Omental fat pad (tissue), 4 donors: ENCODE measurements at places on chromosomes 6 and 20.

GRCh38 chr6:125533710-125534397 is 215.6 kb upstream of the HEY2 start:
- DNase-seq, result no peak

DNA sequence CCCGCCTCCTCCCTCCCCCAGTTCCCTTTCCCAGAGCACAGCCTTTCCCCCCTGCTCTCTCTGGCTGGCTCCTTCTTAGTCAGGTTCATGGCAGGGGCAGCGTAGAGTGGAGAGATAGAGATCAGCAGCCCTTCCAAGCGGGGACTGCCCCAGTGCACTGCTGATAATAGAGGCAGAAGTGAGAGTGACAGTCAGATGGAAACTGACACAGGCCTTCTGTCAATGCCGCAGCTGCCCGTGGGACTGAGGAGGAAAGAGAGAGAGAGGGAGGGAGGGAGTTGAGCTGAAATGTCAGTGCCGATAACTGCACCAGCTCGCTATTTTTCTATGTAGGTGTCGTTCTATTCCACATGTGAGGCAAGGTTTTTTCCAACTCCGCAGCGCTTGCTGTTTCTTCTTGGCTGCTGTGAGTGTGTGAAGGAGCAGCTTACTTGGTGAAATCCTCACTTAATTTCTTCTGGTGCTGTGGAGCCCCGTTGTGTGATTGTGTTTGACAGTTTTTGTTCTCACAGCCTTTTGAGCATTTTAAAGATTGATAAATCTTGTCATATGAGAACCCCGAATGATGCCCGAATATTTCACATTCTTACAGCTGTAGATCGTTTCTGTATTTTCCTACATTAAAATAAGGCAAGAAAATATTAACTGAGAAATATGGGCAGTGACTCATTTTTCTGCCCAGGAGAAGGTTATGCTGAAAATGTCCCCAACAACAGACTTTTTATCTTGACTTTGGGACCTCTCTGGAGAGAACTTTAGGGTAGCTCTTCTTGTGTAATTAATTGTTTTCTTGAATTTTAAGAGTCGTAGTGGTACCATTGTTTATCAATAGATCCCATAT is 386.4 kb upstream of the MMS22L start:
- no peak for DNase-seq

- DNase-seq, result no peak
Measured at GRCh38 chr6:41371992-41372831, 36.8 kb downstream of the NCR2 start.

DNA sequence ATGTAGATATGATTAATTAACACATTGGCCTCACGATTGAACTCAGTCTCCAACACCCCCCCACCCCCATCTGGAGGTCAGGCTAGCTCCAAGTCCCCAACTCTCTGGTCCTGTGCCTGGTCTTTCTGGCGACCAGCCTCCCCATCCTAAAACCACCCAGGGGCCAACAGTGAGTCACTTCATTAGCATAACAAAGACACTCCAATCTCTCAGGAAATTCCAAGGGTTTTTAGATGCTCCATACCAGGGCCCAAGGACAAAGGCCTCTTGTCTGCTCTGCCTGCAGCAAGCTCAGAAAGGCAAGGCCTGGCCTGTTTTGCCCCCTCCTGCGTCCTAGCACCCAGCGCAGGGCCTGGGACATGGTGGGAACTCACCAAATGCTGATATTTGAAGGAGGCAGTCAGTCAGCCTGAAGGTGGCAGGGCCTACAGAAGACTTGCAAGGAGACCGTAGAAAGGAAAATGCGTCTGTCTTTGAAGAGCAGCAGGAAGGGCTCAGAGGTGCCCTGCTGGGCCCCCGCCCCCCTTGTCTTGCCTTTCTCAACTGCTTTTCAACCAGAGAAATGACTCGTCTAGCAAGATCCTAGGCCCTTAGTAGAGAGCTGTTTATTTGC is 184.7 kb downstream of the CDH4 start:
- no peak for DNase-seq

- no peak for DNase-seq
Measured at GRCh38 chr20:4797275-4797674, 75.6 kb downstream of the PRND start.

DNA sequence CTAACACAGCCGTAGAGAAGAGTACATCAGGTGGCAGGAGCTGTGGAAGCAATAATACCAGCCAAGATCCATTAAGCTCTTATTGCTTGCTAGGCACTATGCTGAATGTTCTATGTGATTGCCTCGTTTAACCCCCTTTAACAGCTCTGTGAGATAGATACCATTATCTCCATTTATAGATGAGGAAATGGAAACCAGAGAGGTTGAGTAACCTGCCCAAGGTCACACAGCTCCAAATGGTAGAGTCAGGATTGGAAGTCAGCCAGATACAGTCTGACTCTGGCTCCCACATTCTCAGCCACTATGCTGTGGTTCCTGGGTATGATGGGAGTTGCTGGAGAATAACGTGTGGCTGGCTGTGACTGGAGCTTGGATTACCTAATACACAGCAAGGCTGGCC is 92.4 kb downstream of the DLGAP4 start:
- DNase-seq, result no peak

DNA sequence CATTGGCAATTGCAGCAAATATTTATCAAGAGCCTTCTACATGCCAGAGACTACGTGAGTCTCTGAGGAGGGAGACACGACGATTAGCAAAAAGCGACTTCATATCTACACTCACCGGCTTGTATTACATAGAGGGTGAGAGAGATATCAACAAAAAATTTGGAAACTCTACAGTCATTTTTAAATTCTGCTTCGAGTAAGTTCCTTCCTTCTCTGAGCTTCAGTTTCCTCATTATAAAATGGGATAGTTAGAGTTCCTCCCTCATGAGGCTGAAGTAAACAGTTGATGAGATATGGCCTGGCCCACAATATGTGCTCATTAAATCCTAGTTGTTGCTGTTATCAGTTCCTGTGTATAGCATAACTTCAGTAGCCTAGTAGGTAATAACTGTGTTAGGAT is 64.1 kb upstream of the SIRPA start:
- no peak for DNase-seq

DNA sequence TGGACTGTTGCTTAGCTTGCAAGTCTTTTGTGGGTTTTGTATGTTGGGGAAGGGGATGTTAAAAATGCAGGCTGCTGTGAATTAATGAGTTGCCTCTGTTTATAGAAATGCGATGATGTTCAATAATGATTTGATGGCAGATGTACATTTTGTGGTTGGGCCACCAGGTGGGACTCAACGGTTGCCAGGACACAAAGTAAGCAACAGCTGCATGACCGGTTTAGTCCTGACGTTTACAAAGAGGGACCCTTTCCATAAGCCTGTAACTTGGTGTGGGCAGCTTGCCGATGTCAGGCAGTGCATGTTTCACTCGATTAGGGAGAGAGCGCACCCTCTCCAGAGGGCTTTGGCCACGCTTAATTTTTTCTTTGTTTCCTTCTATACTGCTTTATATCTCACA is 1.3 kb downstream of the BTBD3 start:
- DNase-seq, result no peak

DNA sequence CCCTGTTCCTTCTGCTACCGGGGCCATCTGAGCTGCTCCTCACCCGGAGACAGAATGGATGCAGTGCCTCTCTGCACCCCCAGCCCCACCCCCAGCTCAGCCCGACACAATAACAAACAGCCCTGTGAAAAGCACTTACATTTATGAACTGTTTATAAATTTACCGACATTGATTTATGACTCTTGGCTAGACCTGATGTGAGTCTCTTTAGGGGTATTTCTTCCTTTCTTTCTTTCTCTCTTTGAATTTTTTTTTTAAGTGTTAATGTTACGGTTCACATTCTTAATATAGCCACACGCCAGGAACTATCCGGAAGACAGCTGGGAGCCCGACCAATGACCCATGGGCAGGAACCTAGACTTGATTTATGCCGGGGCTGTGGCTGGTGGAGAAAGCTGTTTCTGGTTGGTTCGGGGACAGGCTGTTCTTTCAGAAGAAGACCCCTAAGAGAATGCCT is 266.3 kb downstream of the CDC5L start:
- no peak for DNase-seq

GRCh38 chr6:157464653-157465535 is 83.9 kb downstream of the ZDHHC14 start:
- DNase-seq, result no peak

DNA sequence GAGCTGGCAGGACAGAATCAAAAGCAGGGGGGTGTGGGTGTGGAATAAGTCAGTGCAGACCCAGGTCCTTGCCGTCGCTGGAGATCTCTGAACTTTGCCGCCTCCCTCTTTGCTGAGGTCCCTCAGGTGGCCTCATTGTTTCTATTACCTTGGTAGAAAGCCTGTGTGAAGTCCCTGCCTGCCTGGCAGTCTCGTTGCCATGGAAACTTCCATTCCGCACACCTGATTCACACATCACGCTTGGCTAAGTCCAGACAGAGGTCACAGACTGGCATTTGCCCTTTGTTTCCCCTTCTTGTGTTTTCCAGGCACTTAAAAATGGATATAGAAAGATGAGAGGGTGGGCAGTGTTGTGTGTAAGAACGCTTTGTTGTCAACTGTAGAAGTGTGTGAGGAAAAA is 260.6 kb downstream of the PRL start:
- no peak for DNase-seq

DNA sequence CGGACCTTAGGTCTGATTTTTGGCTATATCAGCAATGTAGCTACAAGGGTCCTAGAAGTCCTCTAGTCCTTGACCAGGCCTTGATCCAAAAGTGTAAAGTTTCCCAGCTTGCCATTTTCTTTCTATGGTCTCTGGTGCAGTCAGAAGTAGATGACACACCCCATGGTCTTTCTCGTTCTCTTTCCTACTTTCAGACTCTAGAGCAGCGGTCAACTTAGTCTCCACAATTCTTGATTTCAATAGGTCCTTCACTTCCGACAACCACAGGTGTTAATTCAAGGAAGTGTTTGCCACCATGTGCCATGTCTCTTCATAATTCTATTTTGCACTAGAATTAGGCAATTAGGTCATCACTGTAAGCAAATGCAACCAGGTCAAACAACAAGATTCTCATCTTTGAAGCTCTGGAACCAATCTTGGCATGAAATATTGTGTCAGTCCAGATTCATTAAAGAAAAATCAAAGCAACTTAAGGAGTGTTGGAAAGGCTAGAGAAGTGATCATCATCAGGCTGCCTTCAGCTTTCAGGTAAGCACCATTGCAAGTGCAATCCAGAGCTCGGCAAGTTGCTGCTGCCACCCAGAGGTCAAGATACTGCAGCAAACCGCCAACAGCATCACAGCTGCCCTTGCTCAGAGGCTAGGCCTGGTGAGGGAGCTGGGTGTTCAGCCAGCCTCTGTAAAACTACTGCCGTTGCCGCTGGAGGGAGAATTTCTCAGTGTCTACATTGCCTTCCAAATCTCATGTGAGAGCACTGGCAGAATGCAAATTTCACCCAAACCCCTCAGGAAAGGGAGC is 5.6 kb upstream of the SYNE1 start:
- DNase-seq, result no peak

- no peak for DNase-seq
Measured at GRCh38 chr20:45850926-45851325, 6.3 kb downstream of the ACOT8 start.

- no peak for DNase-seq
Measured at GRCh38 chr6:6414931-6415330, 94.5 kb upstream of the F13A1 start.

GRCh38 chr6:44960898-44961297 is 367.2 kb upstream of the RUNX2 start:
- no peak for DNase-seq

DNA sequence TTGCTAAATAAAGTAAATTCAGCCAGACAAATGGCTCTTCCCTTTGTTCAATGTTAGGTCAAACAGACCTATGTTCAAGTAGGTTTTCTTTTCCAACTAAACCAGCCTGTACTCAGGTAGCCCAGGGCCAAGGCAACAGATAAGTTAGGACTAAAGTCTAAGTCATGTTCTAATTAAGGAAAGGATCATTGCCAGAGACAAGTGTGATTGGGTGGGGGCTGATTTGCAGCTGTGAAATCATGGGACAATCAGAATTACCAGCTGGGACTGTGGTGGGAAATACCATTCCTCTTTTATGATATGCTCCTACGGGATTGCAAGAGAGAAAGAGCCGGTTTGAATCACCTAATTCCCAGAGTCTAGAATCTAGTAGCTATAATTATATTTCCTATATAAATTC is 4.2 kb upstream of the FBXO30 start:
- DNase-seq, result no peak

- DNase-seq, result no peak
Measured at GRCh38 chr6:43812850-43813578, 43.0 kb downstream of the VEGFA start.

GRCh38 chr6:804317-804716 is 111.4 kb upstream of the EXOC2 start:
- no peak for DNase-seq

DNA sequence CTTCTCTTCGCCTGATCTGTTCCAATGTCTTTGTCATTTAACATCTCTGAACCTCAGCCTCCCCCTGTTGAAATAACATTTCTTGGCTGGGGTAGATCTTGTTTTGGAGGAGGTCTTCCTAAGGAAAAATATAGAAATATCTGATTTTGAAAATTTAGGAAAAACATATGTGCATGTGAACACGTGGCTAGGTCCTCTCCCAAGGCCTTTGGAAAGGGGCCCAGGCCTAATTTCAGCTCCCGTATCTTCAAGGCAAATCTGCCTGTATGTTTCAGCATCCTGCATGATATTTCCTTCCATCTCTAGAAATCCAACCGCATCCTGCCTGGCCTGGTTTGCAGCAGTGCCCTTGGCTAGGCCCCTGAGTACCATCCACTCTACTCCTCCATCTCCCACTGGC is 261.2 kb downstream of the PHACTR1 start:
- DNase-seq, result no peak

DNA sequence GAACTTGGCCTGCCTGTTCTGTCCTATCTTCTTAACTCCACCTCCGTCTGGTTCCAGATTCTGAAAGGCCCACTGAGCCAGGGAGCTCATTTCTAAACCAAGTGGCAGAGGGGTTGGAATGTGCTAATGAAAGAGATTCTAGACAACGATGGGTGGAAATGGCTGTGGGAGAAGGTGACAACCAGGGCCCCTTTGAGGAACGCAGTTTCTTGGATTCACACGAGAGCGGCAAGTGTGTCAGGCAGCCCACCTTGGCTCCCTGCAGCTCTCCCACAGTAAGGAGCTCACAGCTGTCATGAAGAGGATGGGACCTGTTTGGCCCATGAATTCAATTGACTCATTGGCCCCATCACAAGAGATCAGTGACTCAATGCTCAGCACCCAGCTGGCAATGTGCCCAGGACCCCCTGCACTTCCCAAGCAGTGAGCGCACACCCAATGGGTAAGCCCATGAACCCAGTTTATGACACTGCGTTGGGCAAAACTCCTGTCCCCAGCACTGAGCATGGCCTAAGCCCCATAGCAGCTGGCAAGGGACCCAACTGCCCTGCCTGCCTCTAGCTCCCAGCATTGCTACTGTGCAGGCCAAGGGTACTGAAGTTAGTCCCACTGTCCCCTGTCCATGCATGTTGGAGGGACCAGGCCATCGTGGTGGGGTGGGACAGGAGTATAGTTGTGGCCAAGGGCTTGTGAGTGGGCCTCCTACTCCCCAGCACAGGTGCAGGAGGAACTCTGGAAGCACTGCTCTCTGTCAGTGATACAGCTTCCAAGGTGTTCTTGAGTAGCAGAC is 16.4 kb downstream of the MRPS18A start:
- no peak for DNase-seq

- no peak for DNase-seq
Measured at GRCh38 chr20:9710685-9711084, 128.2 kb downstream of the PAK5 start.

- no peak for DNase-seq
Measured at GRCh38 chr6:21200134-21200870, 393.2 kb upstream of the SOX4 start.
